ENCODE measurements at places on chromosomes 6 and 20.

DNA sequence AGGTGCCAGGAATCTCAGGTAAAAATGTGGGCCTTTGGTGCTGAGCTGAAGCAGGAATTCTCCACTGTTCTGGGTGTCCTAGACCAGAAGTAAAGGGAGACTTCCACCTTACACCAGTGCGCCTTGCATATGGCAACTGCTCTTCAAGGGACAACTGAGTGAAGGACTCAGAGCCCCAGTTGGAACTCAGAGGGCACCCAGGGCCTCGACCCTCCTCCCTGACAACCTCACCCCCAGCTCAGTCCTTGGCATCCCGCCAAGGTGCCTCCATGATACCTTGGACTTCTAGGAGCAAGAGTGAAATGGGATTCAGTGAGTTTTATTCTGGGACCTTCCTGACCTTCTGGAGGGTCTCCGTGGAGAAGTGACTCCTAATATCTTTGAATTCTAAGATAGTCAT lies 153.7 kb upstream of the PROKR2 start:
- no peak for DNase-seq

DNA sequence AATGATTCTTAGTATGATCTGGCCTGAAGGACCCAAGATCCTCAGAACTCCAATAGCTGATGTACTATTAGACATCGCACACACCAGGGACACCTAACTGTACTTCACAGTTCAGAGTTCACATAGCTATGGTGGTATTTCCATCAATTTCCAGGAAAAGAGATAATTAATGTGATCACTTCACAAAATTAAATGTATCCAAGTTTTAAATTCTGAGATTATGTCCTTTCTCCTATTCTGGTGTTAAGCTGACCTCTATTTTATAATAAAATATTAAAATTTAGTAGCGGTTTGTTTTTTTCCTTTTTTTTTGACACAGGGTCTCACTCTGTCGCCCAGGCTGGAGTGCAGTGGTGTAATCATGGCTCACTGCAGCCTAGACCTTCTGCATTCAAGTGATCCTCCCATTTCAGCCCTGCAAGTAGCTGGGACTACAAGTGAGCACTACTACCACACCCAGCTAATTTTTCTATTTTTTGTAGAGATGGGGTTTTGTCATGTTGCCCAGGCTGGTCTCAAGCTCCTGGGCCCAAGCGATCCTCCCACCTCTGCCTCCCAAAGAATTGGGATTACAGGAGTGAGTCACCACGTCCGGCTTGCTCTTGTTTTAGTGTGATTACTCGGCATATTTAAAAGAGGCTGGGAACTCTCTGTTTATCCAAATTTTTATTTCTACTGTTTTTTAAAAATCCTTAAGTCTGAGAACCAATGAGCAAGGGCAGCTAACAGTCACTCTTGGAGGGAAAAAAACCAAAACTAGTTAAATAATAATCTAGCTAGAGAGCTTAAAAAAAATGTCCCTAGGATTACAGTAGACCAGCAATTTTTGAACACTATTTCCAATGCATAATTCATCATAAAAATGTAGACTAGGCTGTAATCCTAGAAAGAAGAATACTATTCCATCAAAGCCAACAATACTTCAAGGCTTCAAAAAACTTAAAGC lies 16.0 kb downstream of the KIF13A start:
- DNase-seq: no peak

GRCh38 chr6:12291071-12291838 lies 1.1 kb downstream of the EDN1 start:
- DNase-seq: no peak

GRCh38 chr6:27177485-27178406 lies 69.8 kb upstream of the PRSS16 start:
- peak; percentile 59 for DNase-seq

DNA sequence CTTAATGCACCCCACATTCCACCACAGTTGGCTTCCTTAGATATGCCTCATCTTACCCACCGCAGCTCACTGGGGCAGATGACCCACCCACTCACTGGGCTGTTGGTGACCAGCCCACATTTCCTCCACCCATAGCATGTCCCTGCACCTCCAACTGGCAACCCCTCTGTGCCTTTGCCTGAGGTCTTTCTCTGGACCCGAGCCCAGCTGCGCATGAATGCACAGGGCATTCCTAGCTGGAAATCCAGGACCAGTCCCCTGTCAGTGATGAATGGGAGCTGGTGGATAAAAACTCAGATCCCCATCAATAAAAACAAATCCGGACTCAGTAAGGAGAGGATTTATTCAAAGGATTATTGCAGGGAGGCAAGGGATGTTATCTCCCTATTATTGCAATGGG lies 75.0 kb downstream of the ISM1 start:
- DNase-seq: no peak

DNA sequence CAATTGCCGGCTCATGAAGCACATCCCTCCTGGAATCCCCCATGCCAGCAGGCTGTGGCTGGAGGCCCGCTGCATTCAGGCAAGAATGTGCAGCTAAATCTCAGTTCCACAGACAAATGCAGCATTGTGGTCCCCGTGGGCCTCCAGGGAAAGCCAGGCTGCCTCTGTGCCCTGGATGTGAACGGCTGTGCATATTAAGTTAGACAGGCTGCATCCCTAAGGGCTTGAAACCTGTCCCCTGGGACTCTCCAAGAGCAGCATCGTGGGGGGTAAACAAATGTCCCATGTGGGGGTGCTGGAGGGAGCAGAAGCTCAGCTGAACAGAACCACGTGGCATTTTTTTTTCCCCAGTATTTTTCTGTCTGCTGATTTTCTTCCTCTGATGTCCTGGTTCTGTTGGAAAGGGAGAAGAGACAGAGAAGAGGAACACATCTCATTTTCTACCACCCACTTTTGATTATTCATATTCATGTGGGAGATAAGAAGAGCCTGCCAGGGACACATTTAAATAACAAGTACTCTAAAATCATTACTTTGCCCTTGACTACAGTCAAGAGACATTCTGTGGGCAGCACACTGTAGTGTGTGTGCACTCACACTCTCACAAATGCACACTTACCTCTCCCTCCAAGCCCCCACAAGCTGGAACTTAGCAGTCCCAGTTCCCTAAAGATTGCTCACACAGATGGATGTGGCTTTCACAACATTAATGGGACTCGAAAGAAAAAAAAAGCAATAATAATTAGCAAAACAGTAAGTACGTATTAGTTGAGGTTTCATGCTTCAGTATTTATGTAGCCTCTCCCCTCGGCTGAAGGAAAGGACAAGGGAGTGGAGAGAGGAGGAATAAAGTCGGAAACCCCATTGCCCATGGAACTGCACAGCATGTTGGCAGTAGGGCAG lies 16.9 kb downstream of the GFOD1 start:
- DNase-seq: no peak

GRCh38 chr6:14715076-14715475 lies 530.8 kb upstream of the JARID2 start:
- no peak for DNase-seq

GRCh38 chr6:195861-196360 lies 96.4 kb upstream of the DUSP22 start:
- DNase-seq: peak; percentile 57

DNA sequence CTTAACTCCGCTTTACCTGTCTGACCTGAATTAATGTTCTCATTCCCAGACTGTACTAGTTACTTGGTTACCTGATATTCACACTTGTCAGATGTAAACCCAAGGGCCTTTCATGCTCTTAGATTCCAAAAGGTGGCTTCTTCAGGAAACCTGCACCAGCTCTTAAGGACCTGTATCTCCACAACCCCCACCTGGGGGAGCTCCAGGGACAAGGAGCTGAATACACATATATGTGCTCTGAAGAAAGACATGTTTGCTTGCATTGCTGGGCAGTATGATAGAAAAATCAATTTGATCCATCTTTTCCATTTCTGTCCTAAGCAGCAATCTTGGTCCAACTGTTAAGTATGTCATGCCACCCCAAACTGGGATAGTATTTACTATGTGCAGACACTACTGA lies 64.8 kb upstream of the POU3F2 start:
- DNase-seq: no peak

DNA sequence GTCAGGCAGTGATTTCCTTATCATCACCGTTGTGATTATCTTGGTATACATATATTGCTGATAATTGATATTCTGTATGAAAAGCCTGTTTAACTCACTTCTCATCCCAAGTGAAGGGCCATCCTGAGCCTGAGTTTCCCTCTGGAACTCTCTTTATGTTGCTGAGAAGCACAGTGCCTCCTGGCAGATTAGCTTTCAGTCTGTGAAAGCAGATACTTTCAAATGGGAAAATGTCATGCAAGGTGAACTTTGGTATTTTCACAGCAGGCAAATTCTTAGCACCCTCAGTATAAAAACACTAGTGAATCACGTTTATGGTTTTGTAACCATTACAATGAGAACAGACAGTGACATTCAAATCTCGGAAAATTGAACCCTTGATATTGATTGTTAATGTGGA lies 151.6 kb downstream of the PRIM2 start:
- no peak for DNase-seq

DNA sequence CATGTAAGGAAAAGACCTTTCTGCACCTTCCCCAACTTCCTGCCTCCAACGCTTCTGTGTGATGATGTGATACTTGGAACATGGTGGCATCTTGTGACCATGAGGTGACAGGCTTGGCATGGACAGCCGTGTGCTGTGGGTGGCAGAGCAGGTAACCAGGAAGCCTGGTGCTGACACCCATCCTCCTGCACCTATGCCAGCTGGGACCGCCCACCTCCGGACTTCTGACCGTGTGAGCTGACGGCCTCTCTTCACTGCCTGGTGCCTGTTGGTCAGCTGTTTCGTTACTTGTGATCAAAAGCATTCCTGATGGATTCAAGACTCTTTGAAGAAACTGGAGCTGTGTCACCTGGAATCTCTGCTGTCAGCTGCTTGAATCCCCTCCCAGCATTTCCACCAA lies 70.3 kb downstream of the TMEM242 start:
- DNase-seq: no peak

DNA sequence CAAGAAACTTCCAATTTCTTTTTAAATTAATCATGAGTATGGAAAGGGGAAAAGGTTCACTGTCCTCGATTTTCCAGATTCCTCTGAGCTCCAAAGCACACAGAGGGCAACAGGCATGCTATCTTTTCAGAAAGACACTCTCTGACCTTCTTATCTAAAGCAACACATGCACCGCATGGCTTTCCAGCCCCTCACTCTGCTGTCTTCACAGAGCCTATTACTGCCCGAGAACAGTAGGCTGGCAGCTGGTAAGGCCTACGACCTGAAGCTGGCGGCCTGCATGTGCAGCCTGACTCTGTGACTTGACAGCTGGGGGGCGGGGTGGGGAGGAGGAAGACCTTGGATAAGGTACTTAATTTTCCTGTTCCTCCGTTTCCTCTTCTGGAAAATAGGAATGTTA lies 86.3 kb downstream of the ELOVL4 start:
- DNase-seq: no peak

DNA sequence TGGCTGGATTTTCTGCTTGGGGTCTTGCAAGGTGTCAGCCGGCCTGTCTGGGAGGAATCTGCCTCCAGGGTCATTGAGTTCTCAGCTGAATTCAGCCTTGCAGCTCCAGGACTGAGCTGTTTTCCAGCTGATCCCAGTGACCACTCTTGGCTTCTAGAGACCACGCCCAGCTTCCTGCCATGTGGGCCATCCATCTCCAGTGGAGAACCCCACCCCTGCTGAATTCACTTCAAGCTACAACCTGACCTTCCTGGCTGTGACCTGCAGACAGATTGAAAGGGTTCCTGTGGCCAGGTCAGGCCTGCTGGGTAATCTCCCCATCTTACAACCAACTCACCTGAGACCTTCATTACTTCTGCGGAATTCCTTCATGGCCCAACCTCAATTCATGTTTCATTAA lies 26.5 kb upstream of the SYNDIG1 start:
- DNase-seq: no peak

DNA sequence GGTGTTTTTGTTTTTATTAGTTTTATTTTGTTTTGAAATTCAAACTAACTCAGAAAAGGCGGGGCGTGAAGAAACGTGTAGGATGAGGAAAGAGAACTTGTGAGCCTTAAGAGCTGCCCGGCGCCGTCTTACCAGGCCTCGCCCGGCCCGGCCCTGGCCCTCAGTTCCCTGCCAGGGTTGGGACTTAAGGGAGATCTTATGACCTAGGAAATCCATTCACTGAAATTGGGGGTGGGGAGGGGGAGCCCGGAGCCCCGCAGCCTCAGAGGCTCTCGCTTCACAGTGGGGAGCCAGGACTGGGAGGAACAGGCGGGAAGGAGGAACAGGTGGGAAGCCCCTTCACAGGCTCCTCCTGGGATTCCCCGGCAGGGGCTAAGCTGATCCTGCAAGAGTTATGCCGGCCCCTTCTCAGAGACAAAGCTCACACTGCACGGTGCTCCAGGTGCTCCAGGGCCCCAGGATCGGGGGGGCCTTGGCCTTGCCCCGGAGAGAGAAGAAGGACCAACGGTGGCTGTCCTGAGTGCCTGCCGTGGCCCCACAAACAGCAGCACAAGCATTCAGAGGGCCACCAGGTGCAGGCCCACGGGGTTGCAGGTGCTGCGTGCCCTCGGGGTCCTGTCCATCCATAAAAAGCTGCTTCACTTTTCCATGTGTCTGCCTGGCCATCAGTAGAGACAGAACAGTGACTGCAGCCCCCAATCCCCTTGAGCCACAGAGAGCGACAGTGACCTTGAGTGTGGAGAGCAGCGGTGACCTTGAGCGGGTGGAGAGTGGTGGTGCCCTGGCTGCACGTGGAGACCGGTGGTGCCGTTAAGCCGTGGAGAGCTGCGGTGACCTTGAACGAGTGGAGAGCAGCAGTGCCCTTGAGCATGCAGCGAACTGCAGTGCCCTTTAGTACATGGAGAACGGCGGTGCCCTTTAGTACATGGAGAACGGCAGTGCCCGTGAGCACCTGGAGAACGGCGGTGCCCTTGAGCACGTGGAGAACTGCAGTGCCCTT lies 152.7 kb downstream of the DLL1 start:
- DNase-seq: no peak

DNA sequence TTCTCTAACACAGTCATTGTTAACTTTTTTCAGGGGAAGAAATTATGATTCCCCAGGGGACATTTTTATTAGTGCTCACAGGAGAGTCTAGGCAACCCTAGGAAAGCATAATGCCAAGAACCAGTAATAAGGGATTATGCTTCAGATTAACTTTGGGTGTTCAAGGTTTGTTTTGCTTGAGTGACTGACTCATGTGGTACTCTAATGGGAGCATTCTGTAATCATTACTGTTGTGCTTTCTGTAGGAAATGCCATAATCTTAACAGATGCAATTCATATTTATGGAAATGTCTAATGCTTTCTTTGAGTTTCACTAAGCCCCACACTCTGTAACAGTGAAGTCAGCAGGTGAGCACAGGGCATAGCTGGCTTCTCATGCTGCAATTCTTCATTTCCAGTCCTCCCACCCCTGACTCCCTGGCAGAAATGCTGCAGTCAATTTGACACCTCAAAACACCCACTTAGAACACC lies 263.4 kb upstream of the MAN1A1 start:
- DNase-seq: no peak

GRCh38 chr20:59231124-59231804 lies 67.6 kb downstream of the ZNF831 start:
- DNase-seq: no peak

GRCh38 chr6:70537266-70537665 lies 29.5 kb upstream of the SDHAF4 start:
- DNase-seq: no peak
